Large intestine (tissue), 12 donors: ENCODE measurements at places on chromosomes 7 and 10. TPM values are rescaled to one million over a fixed set of nuclear protein-coding genes. Genes with fewer than 3 reads are reported as not detected.

Gene KIF11
- 12.5 TPM for polyA plus RNA-seq

- no peak for DNase-seq
Measured at GRCh38 chr7:82142263-82142864, 301.2 kb downstream of the CACNA2D1 start.

Gene C10orf67
- 0.27 TPM for polyA plus RNA-seq

DNA sequence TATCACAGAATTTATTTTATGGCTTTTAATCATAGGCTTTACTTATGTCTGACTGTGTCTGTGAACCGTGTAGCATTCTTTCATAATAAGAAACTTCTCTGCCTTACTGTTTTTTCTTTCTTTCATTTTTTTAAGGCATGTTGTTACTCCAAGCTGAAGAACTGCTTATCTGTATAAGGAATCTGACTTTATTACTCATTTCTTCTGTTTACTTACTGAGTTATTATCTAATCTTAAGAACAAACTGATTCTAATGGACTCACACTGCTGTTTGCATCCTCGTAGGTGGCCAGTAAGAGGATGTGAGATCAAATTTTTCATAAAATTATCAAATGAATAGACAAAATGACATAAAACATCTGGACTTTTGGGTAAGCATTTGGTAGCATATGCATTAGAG, 54.7 kb upstream of the DNAJC1 start:
- no peak for DNase-seq

Gene OR6V1
- not detected for polyA plus RNA-seq

DNA sequence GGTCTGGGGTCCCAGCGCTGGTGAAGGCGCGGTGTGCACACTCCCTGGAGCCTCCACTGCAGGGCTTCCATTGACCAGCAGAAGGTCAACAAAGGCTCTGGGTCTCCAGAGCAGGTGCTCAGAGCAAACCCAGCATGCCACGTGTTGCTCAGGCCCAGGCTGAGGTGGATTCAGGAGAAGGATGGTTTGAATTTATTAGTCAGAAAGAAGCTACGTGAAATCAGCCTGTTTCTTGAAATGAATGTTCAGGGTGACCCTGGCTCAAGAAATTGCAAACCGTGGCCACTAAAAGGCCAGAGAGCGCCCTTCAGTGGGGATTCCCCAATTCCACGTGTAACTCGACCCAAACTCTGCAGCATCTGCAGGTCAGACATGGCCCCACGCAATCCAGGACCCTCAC, 82.7 kb upstream of the PFKP start:
- no peak for DNase-seq

DNA sequence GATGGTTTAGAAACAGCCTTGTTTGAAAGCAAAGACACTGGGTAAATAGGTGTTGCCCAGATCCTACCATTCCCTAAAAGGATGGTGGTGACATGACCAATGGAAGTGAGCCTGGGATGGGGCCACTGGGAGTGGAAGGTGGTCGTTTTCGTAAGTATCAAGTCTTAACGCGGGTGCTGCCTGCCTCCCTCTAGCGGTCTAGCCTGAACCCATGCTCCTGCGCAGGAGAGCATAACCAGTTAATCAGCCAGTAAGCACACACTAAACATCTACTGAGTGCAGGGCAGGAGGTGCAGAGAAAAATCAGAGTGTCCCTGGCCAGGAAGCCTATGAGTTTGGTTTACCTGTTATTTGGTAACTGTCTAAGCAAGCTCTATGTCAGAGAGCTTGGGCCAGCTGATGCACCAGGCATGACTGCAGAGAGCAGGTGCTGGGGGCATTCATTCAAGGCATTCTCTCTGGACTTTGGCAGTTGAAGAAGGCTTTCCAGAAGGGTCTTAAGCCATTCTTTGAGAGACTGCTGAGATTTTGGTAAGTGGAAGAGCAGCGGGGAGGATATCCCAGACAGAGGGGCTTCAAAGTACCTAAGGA, 930 bp downstream of the GARIN1A start:
- no peak for DNase-seq

DNA sequence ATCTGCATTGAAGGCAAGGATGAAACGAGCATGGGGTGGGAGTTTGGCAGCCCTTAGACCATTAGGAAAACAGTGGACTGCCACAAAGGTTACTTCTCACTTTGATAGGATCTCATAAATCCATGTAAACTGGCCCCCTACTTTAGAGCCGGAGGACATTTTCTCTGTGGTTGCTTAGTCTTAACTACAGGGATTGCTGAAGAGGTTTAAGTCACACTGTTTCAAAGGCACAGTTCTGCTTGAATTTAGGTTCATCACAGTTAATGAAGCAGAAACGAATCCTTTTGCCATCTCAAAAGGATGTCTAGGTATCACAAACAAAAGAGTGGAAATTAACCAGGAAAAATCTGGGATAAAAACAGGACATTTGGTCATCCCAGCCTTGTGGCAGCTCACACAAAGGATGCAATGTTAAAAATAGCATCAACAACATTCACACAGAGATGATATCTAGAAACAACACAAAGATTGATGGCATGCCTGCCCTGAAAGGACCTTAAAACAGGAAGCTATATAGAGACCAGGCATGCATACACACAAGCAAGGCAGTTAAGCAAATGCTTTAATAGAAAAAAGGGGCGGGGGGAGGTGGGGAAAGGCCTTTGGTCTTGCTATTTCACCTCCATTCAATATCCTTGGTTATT, 74.0 kb downstream of the DOCK4 start:
- DNase-seq = no peak

- no peak for DNase-seq
Measured at GRCh38 chr7:133481676-133482075, 228.8 kb downstream of the EXOC4 start.

Gene CHST12
- 10.9 TPM for polyA plus RNA-seq

DNA sequence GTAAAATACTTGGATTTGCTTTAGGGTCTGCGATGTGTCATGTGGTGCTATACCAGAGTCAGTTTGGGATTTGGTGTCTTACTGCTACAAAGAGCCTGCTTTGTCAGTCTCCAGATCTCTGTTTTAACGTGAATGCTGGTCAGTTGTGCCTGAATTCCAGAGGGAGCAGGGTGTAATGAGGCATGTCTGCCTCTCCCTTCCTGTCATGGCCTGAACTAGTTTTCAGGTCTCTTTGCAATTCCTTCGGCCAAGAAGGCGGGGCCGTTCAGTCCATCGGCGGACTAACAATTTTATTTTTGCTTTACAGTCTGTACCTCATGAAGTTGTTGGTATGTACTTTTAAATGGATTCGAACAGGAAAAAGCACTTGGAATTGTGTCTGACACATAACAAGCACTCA, 465.1 kb upstream of the ADARB2 start:
- DNase-seq = no peak

Gene GIMAP4
- 17.8 TPM for polyA plus RNA-seq

Gene PRSS37
- polyA plus RNA-seq = 0.34 TPM

Gene ADAM22
- 5.9 TPM for polyA plus RNA-seq

Gene DNAJC12
- 10.4 TPM for polyA plus RNA-seq

- no peak for DNase-seq
Measured at GRCh38 chr10:24674892-24675632, 48.6 kb downstream of the ARHGAP21 start.

DNA sequence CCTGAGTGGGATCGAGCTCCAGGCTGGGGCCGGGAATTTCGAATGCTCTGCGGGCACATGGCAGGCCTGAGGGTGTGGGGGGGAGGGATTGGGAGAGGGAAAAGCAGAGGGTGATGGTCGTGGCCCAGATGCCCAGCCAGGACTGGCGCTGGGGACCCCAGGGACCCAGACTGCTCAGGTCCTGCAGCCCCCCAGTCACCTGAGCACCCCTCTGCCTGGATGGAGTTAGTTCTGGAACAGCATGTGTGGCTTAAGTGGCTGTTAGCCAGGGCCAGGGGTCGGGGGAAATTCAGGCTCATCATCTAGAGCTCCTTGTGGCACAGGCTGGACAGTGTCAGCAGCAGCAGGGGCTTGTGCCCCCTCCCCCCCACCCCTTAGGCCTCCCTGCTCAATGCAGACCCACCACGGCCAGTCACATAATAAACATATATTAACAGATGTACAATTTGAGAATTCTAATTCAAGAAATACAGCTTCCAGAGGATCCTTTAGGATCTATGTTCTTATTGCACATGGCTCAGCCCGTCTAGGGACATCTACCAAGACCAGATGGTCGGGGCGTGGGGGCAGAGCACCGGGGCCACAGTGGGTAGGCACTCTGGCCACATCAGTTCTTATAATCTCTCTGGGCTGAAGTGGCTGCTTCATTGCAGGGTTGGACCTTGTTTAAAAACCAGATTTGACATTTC, 22.2 kb downstream of the DNAJB12 start:
- DNase-seq = no peak

Gene CDNF
- polyA plus RNA-seq = 3.2 TPM

Gene SERPINE1
- polyA plus RNA-seq = 1.7 TPM
